ENCODE measurements at places on chromosomes 11 and 22.

DNA sequence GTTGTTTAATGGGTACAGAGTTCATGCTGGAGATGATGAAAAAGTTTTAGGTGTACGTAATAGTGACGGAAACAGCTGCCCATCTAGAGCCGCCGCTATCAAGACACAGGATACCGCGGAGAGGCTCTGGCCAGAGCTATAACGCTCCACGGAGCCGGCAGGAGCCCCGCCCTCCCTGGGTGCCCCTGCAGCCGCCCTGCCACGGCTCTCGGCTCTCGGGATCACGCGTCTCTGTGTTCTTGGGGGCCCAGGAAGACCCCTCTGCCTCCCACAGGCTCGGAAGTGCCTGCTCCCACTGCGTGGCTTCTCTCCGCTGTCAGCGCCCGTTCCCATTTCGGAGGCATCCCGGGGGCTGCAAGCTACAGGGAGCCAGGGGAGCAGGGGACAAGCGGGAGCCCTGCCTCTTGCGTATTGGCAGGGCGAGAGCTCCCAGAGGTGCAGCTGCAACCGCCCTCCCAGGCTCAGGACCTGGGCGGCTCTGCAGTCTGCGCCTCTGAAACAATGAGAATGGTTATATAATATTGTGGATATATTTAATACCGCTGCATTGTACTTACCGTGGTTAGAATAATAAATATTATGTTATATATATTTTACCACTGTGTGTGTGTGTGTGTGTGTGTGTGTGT, 13.7 kb downstream of the GLYATL2 start:
- no peak for DNase-seq

GRCh38 chr11:64204464-64204989, 2.0 kb upstream of the FERMT3 start:
- DNase-seq = no peak

GRCh38 chr22:18101536-18101935, 9.1 kb upstream of the TUBA8 start:
- no peak for DNase-seq

DNA sequence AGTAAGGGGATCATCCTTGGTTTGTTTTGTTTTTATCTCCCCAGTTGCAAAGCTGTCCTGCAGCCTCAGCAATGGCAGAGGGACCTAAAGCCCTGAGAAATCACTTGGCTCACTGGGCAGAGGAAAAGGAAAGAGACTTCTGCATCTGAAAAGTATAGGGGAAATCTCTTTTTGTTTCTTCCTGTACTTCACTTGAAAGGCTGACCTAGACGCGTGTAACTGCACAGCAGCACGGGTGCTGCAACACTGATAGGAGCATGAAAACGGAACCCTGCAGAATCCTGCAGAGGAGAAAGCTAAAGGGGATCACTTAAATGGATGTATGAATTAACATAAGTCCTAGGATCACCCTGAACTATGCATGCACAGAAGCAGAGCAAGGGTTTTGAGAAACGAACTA, 2.0 kb upstream of the PIWIL3 start:
- DNase-seq = no peak

GRCh38 chr11:1251236-1251770, 28.4 kb downstream of the MUC5B start:
- DNase-seq = no peak

DNA sequence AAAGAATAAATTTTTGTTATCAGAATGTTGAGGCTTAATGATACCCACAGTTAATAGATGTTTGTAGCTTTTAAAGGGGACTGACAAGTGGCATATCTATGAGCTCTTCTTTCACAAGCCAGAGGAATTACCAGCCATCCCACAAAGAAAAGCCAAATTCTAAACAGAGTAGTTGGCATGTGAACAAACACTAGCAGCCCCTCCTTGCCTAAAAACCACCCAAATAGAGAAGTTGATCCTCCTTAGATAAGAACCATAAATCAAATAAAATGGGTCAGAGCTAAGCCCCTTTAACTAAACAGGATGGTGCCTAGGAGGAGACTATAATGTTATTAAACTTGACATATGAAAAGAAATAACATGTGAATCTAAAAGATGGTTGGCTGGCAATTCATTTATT, 11.4 kb downstream of the LPXN start:
- no peak for DNase-seq

DNA sequence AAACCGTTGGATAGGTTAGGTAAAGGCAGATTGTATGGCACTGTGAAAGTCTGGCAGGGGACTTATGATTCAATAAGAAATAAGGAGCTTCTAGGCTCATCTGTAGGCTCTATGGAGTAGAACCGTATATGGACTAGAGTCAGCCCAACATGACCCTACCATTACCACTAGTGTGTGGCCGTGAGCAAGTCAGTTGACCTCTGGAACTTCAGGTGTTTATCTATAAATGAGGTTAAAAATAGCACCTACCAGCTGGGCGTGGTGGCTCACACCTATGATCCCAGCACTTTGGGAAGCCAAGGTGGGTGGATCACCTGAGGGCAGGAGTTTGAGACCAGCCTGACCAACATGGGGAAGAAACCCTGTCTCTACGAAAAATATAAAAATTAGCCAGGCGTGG, 4.4 kb downstream of the HINFP start:
- no peak for DNase-seq

- no peak for DNase-seq
Observed at GRCh38 chr11:46356924-46357482, 9.7 kb downstream of the DGKZ start.

DNA sequence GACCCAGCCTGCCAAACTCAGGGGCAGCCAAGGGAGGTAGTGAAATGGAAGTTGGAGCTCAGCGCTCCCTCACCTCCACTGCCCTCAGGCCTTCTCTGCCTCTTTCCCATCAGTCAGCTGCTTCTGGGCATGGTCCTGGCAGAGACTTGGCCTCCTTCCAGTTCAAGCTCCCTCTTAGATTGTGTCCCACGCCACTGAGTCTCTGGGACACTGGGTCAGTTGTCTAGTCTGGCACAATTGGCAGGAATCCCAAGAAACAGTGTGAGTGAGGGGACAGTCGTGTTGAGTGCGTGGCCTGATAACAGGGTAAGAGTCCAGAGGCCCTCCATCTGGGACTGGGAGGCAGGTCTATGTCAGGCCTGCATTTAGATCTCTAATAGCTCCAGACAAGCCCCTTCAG, 7.1 kb upstream of the SLC35E4 start:
- DNase-seq = no peak

DNA sequence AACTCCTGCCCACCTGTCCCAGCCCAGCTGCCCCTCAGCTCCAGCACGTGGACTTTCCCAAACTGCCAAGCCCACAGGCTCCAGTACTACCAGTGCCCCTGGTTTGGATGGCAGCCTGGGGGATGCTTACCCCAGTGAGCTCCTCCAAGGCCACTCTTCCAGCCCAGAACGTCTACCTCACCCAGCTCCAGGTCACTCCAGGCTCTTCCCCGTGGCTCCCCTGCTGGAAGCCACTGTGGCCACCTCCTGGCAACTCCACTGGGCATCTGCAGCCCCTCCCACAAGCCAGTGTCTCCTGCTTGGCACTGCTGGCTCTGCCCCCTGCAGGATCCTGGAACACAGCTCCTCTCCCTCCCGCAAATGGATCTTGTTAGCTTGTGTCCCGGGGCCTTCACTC, 29.3 kb downstream of the LMO1 start:
- DNase-seq = no peak

DNA sequence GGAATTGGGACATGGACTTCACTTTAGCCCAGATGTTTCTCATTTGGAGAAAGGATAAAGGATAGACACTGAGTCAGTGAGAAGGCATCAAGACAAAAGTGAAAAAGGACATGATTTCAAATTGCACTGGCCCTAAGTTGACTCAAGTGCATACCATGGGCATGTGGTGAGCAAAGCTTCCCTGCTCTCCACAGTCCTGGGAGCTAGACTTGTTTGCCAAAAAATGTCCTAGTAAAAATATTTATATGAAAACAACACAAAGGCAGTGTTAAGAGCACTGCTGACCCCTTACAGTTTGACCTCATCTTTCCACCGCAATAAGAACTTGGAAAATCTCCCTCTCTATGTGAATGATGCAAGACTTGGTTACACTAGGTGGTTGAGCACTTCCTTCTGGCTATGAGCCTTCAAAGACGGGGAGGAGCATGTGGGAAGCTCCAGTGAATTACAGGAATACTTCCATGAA, 46.5 kb upstream of the FIBIN start:
- no peak for DNase-seq

- DNase-seq = no peak
Observed at GRCh38 chr11:124938206-124938765, 2.4 kb upstream of the HEPACAM start.

DNA sequence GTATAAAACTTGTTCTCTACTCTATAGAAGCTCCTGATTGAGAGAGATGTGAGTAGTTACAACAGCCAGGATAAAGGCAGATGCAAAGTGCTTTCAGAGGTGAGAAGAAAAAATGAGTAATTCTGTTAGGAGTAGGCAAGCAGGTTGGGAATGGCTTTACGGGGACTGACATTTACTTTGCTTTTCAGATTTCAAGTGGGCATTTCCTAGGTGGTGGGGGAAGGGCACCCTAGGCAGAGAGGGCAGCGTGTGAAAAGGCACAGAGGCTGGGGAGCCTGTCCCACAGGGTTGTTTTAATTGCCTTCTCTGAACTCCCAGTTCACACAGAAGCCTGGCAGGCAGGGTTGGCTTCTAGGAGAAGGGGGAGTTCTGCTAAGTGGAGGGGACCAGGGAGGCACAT, 106.5 kb downstream of the NAV2 start:
- no peak for DNase-seq

DNA sequence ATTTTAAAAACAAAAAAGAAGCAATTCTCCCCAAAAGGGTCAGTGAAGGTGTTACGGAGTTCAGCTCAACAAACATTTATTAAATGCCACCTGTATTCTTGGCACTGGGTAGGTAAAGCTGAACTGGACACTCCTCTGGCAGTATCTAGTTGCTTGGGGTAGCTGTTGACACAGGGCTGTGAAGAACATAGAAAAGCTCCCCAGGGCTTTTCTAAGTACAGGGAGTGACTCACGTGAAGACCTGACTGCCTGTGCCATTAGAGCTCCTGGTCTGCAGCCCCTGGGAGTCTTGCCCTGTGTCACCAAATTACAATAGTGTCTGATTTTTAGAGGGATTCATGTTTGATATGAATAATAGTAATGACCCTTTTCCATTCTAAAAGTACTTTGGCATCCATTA, 43.6 kb downstream of the COA4 start:
- no peak for DNase-seq

DNA sequence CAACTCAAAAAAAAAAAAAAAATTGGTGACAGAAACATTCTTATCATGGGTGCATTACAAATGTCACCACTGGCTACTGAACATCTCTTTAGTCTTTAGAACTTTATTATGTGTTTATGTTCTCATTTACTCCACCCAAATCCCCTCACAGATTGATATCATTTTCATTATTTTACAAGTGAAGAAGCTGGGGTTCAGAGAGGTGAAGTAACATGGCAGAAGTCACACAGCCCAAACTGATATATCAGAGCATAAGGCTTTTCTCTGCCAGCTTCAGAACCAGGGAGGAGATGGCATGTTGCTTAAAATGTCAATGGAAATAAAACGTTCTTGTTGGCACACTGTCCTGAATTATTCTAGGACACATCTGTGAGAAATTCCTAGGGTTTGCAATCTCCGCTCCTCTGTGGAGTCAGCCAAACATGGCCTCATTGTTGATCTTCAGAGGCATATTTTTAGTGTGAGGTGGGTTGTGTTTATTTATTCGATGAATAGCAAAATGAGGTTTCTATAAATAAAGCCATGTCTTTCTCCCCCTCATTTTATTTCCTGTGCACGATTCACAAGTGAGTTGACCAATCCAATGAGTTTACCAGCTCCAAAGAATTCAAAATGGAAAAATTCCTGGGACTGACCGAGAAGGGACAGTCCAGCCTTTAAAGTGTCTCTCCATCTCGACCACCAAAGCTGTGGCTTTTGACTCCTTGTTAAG, 72.9 kb upstream of the ANO1 start:
- DNase-seq = no peak

GRCh38 chr22:49047447-49047846, 780.2 kb downstream of the BRD1 start:
- DNase-seq = no peak

Data from cortex of kidney (tissue), 1 donor.